ELF-1 (cell line): ENCODE measurements at places on chromosomes 16 and 17.

GRCh38 chr16:10679921-10680320, 14.8 kb downstream of the TEKT5 start:
- no peak for DNase-seq

DNA sequence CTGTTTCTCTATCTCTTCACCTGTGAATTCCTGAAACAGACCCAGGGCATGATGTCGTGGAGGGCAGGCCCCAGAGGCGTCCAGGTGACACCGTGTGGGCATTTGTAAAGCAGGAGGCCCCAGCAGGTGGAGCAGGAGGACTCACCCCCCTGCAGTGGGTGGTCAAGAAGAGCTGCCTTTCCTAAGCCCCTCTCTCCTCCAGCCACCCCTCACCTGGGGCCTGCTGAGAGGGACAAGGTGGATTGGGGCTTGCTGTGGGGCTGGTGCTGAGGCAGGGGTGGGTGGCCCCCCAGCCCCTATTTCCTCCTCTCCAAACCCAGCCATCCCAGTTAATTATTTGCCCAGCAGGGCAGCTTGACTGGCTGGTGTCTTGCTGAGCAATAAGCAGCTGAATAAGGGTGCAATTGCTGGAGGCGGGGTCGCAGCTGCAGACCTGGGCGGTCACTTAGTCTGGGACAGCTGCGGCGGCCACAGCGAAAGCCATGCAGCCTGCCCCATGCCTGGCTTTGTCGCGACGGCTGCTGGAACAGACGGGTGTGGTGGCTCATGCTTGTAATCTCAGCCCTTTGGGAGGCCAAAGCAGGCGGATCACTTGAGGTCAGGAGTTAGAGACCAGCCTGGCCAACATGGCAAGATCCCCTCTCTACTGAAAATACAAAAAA, 56.4 kb downstream of the JPH3 start:
- DNase-seq, result no peak

DNA sequence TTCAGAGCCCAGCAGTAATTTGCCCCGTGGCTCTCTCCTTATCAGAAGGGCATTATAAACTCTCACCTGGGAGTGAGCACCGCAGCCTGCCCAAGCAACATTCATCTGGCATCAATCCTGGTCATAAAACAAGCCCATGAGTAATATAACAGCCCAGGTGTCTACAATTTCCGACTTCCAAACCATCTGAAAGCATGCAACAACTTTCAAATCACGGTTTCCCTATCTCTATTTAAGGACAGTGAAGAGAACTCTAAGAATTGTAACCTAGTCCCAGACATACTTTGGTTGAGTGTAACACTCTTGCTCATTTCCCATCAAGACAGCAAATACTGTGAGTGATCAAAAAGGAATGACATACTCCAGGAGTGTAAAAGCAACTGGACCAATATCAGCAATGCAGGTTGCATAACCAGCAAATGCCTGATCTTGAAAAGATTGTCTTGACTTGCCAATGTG, 487.4 kb upstream of the SOX9 start:
- no peak for DNase-seq

DNA sequence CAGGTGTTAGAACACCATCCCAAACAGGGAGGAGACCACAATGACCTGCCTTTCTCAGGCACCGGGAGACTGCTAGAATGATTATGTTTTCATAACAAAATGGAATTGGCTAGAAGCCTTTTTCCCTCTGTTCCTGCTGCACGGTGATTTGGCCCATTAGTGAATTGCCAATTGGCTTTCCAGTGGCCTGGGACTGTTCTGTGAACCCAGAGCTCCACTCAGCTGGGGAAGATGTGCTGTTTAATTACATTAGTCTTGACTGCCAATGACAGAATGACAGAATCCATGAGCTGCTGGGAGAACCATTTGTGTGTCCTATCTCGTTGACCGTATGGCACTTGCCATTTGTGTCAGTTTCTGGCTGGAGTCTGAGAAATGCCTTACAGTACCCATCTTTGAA, 242.9 kb downstream of the CDH11 start:
- DNase-seq, result no peak

DNA sequence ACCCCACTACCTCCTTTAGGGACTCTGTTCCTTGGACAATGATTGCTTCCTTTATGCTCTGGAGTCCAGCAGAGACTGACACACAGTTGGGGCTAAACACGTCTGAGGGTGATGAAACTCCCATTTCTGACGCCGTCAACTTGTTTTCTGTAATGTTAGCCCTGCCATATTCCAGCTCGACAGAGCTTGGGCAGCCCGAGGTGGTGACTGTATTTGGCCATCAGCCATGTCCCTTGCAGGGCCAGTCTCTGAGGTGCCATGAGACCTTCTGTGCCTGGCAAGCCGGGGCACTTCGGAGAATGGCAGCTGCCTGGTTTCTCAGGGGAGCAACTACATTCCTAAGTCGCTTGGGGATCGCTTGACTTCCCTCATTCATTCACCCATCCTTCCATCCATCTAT, 278.9 kb upstream of the TNRC6C start:
- no peak for DNase-seq
